Stimulated activated CD4-positive, alpha-beta T cell treated with anti-CD3 and anti-CD28 coated beads, Interleukin-12 subunit alpha, Interleukin-12 subunit beta, amount 100 ng/mL, for 4 hours (primary cell): ENCODE measurements at places on chromosomes 12 and 14.

DNA sequence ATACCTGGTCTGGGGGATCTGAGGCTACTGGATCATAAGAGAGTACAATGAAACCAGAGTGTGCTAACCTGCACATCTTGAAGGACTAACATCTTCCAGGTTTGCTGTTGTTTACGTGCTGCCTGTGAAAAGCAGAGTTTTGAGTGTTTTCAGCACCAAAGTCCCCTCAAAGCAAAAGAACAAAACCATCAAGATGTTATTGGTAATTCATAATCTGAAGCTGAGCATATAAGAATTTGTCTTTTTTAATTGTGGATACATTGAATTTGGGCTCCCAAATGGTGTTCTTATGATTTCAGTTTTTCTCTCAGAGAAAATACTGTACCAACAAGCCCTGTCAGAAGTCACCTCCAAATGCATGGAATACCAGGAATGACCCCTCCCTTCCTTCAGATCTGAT lies 110.2 kb downstream of the BTG1 start:
- no peak for DNase-seq

- DNase-seq: no peak
Observed at GRCh38 chr14:83483063-83483462, 1949.4 kb upstream of the SEL1L start.

GRCh38 chr14:98290596-98290995 lies 981.4 kb downstream of the BCL11B start:
- DNase-seq: peak; percentile 16

GRCh38 chr12:18375131-18375530 lies 113.8 kb downstream of the PIK3C2G start:
- no peak for DNase-seq

GRCh38 chr14:94625353-94625635 lies 13.1 kb downstream of the SERPINA3 start:
- no peak for DNase-seq

- DNase-seq: no peak
Observed at GRCh38 chr14:36660736-36661505, 739 bp upstream of the PAX9 start.

DNA sequence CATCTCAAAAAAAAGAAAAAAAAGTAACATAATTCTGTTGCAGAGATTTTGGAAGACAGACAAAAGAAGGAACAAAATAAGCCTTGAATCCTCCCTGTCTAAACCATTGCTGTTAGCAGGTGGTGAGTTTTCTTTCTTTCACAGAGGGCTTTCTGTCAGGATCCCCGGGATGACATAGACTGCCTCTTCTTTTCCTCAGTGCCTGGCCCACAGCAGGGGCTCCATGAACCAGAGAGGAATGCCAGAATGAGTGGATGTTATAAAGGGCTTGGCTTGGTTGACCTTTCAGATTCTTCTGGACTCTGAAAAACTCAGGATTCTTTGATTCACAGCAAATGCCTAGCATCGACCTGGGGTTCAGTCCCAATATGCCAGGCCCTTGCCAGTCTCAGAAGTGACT lies 45.8 kb upstream of the CORO1C start:
- no peak for DNase-seq

GRCh38 chr14:94304243-94304642 lies 11.2 kb upstream of the SERPINA10 start:
- no peak for DNase-seq

- no peak for DNase-seq
Observed at GRCh38 chr14:103550451-103551337, 11.8 kb downstream of the BAG5 start.

DNA sequence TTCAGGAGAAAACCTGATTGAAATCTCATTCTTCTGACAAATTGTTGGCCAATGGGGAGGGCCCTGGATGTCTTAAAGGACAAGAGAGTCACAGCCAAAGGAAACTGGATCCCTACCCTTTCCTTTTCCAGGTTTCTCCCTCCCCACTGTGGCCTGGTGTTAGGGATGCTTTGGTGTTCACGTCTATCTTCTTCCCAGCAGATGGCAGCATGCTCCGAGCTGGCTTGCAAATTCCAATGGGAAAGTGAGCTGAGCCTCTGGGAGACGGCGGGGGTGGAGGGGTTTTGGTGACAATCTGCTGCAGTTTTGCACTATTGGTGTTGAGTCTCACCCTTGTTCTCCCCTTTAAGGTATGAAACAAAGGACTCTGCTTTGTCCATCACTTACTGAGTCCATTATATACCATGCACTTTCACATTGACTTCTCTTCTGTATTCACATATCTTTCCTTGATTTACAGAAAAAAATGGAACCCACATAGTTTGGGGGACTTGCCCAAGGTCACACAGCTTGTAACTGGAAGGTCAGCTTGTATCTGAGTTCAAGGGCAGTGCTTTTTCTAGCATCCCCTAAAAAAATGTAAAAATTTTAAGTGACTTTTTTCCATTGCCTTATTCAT lies 39.3 kb downstream of the CCDC177 start:
- no peak for DNase-seq

DNA sequence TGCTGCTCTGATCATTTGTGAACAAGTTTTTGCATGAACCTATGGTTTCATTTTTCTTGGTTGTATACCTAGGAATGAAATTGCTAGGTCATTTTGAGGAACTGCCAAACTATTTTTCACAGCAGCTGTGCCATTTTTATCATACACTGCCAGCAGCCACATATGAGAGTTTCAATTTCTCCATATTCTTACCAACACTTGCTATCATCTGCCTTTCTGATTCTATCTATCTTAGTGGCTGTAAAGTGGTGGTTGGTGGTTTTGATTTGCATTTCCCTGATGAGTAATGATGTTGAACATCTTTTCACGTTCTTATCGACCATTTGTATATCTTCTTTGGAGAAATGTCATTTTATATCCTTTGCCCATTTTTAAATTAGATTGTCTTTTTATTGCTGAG lies 146.1 kb downstream of the C12orf75 start:
- no peak for DNase-seq

- DNase-seq: no peak
Observed at GRCh38 chr12:81627336-81628189, 131.6 kb downstream of the PPFIA2 start.

DNA sequence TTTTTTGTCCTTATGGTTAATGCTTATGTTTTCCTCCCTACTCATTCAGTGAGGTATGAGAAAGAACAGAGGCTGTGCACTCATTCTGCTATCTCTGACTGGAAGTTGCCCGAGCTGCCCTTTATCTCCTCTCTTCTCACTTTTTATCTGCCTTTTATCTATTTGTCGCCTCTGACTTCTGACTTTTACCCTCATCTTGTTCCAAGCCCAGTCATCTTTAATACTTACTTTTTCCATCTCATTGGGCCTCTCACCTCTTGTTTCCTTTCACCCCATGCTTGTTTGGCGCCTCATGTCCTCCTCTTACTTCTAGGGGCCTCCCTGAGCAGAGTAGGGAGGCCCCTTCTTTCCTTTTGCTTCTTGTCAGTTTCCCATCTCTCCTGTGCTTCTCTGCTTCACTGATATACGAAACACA lies 50.7 kb downstream of the DIP2B start:
- no peak for DNase-seq

DNA sequence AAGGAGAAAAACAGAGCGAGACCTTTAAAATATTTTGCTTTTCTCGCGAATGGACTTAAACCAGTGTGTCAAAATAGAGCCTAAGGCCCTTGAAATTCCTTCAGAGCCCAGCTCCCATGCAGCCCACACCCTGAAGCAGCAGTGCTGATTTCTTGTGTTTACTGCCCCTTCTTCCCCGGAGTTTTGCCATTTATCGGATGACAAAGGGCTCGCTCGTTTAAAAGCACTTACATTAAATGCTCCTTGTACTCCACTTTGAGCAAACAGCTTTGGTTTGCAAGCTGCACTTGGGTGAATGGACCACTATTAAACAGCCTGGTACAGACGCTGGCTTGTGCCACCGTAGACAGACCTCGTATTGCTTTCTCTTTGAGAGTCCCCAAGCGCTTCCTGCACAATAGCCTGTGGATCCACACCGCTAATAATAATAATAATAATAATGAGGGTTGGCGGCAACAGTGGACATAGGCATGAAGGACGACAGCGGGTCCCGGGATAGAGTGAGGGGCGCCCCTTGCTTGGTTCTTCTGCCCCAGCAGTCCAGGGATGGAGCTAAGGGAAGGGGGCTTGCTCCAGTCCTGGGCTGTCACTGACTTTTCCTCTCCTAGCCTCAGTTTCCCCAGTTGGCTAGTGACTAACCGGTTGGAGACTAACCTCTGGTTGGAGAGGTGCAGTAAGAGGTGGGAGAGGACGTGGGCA lies 6.6 kb downstream of the DLK1 start:
- DNase-seq: no peak

DNA sequence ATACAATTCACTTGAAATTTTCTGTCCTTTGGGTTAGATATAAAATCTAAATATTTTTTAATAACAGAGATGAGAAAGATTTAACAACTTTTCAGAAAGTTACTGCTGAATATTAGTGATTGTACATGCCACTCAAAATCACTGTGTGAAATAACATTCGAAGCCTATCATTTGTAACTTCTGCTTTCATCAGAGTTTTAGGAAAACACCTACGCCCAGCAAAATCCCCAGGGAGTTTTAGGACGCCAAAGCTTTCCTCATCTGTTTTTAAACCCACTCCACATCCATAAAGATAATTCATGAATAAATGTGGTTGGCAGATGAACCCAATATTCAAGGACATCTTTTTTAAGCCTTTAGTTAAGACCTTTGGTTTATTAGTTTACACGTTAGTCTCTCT lies 23.9 kb downstream of the TC2N start:
- DNase-seq: no peak

GRCh38 chr14:60845523-60845922 lies 111.0 kb downstream of the MNAT1 start:
- DNase-seq: no peak

GRCh38 chr14:68665792-68666204 lies 127.1 kb downstream of the ZFP36L1 start:
- DNase-seq: no peak
